Lower lobe of right lung (tissue), 2 donors: ENCODE measurements at places on chromosomes 3 and 15. TPM values are rescaled to one million over a fixed set of nuclear protein-coding genes. Genes with fewer than 3 reads are reported as not detected.

GRCh38 chr3:43366885-43367284, 80.5 kb downstream of the SNRK start:
- DNase-seq: no peak

DNA sequence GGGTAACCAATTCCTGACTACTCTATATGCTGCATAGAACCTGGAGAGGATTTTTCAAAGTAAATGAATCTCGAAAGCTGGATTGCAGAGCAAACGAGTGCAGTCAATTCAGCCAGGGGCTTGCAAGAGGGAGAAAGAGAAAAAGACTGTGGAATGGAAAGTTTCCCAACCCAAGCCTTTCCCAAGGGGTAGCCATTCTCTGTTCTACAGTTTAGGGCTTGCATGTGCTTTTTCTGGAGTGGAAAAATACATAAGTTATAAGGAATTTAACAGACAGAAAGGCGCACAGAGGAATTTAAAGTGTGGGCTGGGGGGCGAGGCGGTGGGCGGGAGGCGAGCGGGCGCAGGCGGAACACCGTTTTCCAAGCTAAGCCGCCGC, 511 bp upstream of the RARB start:
- DNase-seq: no peak

DNA sequence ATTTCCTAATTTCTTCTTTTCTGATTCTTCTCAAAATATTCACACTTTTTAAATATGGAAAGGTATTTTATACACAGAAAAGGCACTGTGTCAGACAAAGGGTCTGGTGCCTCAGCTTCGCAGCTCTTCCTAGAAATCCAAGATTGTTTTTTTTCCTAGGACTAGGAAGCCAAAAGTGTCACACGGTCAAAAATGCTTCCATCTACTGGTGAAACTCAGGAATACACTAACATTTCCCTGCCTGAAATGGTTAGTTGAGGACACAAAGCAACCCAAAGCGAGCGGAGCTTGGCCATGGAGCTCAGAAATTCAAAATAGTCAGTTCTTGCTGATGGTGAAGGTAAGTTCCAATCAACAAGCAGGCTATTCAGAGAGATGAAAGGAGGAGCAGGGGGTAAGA, 426.5 kb upstream of the RASGRP1 start:
- no peak for DNase-seq

- DNase-seq: no peak
Observed at GRCh38 chr3:107705046-107705445, 182.3 kb downstream of the BBX start.

DNA sequence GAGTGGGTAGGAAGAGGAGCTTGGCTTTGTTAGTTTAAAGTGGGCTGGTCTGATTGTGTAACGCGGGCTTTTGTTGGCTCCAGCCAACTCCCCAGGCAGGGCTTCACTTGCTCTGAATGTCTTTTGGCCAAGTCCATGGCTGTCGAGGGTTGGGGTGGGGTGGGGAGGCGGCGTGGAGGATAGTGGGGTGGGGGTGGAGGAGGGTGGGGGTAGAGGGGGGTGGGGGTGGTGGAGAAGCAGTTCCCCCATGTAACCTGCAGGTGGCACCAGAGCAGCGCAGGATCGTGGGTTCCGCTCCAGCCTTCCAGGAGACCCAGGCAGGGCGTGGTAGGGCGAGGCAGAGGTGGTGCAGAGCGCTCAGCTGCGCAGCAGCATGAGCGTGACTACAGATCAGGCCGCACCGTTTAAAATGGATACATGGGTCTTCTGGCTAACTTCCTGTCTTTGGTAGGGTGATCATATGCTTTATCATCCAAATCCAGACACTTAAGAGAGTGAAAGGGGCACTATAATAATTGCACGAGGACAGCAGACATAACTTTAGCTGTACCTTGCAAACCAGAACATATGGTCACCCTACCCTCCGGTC, 28.3 kb downstream of the GOLGA6A start:
- peak; percentile 84 for DNase-seq

The KNG1 gene
- total RNA-seq: not detected
